ENCODE measurements at places on chromosomes 2 and 18.
A peak's percentile ranks its signal among the peaks of the same experiment; 100 is the strongest.

DNA sequence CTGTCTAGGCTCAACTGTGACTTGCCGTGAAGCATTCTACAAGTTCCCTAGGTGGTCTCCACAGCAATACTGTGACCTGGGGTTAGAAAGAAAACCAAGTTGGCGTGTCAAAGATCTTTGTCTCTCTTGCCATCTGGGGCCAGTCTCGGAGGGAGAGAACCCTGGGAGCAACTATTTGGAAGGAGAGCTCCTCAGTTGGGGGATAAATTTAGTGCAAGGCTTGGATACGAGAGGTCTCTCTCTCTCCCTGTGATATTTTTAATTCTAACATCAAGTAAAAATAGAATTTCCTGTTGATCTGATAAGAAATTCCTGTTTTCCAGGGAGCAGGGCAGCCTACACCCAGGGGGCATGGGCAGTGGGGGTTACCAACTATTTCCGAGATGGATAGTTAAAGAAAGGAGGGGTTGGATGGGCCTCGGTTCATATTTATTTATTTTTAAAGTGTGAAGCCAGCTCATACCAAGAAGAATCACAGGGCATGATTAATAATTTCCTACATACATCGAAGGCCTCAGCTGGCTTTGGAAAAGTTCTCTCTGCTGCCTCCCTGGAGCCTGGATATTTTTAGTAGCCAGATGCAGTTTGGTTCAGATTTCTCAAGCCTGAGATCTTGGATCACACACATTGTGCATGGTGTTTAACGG, 62.8 kb downstream of the EHD3 start:
- DNase-seq: no peak

DNA sequence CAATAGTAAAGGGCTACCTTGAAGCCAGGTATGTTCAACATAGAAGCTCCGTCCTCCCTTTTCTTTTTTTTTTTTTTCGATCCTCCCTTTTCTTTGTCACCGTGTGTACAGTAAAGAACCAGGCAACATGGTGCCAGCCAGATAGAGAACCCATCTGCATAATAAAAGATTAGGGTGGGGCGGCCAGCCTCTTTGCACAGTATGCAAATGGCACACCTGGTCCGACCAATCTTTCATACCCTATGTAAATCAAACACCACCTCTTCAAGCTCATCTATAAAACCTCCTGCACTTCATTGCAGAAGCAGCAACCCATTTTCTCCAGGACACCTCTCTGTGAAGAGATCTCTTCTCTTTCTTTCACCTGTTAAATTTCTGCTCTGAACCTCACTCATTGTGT, 7.3 kb upstream of the WDR33 start:
- DNase-seq: no peak

- no peak for DNase-seq
Observed at GRCh38 chr2:71778936-71779773, 325.8 kb downstream of the DYSF start.

DNA sequence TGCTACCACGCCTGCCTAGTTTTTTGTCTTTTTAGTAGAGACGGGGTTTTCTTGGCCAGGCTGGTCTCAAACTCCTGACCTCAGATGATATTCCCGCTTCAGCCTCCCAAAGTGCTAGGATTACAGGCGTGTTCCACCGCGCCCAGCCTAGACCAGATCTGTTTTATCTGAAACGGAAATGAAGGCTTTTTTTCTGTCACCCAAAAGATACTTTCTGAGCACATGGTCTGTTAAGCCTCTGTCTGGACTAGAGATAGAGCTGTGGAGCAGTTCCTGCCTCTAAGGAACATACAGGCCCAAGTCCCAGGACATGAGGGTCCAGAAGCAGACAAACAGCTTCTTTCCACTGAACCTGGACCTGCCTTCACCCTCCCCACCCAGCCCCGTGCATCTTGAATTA, 43.6 kb upstream of the PTMA start:
- DNase-seq: no peak

- no peak for DNase-seq
Observed at GRCh38 chr2:138620431-138620830, 118.9 kb downstream of the SPOPL start.

DNA sequence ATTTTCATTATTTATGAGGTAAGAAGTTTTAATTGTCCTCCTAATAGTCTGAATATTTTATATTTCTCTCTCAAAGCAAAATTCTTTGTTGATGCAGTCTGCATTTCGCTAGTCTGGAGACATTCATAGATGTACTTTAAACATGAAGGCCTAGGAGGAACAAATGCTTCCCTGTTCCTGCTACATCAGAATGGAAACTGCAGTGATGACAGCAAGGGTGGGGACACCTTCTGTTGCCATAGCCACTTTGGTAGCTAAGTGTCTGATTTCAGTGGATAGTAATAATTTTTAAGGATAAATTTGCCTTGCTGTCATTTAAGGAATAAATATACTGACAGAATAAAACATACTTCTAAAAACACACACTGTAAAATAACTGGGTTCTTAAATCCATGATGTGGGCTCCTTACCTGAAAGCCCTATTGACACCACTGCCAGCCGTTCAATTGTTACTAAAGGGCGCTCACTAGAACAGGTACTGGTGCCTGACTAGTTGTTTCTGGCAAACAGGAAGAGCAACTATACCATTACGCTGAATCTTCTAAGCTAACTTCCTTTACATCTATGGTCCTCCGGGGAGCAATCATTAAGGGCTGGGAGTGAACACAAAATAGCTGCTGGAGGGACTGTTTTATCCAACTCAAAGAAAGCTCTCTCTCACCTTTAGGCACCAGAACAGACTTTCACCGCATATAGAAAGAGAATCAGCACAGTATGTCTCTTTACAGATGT, 88.2 kb downstream of the TMEM131 start:
- DNase-seq: no peak

- DNase-seq: no peak
Observed at GRCh38 chr2:69013840-69014821, 1.2 kb downstream of the ANTXR1 start.

GRCh38 chr18:5057386-5058348, 139.4 kb downstream of the AKAIN1 start:
- peak; percentile 65 for DNase-seq

GRCh38 chr18:37422116-37422515, 143.5 kb downstream of the CELF4 start:
- no peak for DNase-seq

DNA sequence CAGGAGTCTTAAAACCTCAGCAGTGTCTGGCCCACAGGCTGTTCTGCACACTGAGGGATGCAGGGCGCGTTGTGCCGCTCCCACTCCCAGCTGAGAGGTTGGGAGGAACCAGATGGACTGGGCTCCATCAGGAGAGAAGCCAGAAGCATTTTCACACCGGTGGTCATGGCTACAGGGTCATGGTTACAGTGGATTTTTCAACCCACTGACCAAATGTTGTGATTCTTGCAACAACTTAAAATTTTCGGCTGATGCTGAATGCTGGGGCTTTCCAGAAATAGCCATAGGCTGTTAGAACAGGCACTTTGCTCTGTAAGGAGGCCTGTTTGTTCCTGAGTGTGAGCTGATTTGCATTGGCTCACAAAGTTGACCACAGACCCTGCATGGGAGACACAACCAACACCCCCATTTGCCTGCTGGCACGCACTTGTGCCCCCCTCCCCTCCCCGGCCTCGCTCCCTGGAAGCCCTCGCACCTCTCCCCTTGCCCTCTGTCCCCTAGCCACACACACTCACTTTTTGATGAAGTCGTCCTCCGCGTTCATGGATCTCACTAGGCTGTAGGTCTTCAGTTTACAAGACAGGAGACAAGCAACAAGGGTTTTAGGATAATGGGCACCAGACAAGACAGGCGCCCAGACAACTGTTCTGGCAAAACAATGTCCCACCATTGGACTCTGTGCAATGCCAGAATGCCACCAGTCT, 3.4 kb downstream of the LPIN1 start:
- DNase-seq: no peak

- no peak for DNase-seq
Observed at GRCh38 chr2:172588931-172589330, 33.0 kb downstream of the PDK1 start.

DNA sequence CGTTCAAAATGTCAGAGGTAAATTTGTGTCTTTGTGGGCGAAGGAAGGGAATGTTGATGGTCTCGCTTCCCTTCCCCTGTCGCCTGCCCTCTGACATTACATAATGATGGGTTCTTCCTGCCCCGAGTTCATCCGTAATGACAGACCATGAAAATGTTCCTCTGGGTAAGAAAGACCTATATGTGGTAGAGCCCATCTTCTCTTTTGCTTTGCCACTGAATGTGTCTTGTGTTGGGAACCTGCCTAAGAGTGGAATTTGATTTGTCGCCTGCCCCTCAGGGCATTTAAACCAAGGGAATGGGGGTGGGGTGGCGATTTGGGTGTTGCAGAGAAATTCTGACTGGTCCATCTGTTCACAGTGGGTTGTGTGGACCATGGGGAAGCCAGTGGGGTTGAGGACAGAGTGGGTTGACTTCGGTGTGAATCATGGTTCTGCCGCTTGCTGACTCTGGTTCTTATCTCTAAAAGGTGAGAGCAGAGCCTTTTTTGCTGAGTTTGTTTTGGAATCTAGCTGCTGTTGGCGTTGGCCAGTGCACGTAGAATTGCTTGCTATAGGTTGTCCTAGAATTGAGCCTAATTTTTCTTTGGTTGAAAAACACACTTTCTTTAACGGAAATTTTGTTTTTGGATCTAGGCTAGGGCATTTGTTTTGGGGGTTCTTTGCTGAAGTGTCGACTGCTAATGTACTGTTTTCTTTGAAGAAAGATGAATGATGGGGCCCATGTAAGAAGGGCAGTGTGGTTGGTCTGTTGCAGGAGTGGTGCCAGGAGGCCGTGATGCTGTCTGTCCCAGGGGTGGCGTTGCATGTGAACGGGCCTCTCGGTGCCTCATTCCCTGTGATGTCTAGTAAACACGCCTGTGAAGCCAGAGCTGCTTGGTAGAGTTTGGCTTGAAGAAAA, 1.3 kb downstream of the INPP4A start:
- no peak for DNase-seq

GRCh38 chr2:19536136-19536535, 177.7 kb upstream of the OSR1 start:
- no peak for DNase-seq

DNA sequence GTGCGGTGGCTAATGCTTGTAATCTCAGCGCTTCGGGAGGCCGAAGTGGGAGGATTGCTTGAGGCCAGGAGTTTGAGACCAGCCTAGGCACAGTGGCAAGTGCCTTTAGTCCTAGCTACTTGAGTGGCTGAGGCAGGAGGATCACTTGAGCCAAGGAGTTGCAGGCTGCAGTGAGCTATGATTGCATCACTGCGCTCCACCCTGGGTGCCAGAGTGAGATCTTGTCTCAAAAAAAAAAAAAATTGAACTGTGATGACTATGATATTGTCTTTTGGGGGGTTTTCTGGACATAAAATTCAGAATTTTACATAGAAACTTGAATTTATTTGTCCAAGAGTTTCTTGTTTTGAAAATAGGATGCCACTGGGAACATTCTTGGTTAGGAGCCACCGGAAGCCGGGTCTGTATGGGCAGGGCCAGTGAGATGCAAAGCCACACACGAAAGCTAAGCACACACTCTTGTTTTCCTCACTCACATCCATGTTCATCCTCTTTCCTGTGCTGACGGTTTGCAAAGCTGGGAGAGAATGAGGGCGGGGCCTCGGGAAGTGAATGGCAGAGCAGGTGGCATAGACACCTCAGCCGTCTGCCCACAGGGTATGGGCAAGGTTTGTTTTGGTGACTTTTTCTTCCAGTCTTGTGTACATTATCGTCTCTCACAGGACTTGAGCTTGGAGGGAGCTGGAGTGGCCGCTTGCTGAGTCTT, 12.6 kb downstream of the AGAP1 start:
- no peak for DNase-seq

DNA sequence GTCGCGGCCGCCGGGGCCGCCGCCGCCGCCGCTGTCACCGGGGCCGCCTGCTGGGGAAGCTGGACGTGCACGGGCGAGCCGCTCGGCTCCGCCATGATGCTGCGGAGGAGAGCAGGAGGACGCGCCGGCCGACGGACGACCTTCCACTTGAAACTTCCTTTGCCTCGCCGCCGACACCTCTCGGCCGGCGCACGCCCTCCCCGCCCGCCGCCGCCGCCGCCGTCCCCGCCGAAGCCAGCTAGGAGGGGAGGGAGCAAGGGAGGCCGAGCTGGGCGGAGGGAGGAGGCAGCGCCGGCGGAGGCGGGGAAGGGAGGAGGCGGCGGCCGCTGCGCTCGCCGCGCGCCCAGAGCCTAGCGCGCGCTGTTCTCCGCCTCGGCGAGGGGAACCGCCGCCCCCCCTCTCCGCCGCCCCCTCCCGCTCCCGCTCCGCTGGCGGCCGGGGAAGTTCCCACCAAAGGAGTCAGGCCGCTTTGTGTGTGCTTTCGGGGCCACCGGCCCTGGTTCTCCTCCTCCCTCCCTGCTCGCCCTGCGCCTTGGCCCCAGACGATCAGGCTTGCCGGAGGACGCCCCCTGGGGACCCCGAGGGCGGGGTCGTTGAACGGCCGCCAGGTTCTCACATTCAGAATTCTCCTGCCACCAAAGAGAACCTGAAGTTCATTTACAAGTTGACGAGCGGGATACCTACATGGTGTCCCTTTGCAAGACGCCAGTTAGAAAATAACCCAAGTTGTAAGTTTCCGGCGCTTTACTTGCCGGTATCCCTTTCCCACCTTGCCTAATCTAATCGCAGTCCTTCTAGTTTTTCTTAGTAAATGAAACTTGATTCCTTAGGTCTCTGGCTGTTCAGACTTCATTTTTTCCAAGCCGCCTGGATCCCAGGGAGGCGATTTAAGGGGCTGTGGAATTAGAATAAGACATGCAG, at the start of gene STK39:
Gene STK39 (minus strand): TSS at position 255 of the 921 bp plus-strand sequence. CDS start 160 bp downstream, at position 95.
- DNase-seq: peak; percentile 91

Measured in Right ventricle myocardium inferior (tissue), 1 donor.